ENCODE measurements at places on chromosomes 6 and 20. TPM values are rescaled to one million over a fixed set of nuclear protein-coding genes. Genes with fewer than 3 reads are reported as not detected.

- DNase-seq = no peak
These were observed 16.9 kb downstream of the KIAA1755 start for GRCh38 chr20:38243709-38244020.

DNA sequence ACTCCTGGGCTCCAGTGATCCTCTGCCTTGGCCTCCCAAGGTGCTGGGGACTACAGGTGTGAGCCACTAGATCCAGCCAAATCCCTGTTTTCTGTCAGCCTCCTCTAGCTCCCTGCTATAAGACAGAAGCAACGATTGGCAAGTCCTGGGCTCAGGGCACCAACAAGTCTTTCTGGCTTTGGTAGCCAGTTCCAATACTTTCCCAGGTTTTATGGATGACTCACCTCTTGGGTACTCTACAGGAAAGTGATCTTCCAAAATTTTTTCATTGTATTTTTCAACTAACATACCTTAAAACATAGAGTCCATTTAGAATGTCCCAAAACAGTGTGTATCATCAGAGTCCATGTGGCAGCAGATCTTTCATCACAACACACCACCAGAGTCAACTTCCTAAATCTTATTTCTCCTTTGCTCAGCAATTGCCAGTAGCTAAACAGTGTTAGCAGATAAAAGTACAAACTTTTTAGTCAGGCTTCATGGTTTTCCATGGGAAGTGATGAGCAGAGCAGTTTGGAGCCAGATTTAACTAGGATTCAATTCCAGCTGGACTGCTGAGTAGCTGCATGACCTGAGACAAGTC is 13.3 kb downstream of the GABBR1 start:
- DNase-seq = no peak

Gene CRISP2
- total RNA-seq = not detected

Gene RSPO4
- not detected for total RNA-seq

Gene ZBTB22
- 23.7 TPM for total RNA-seq
